ENCODE measurements at places on chromosomes 7 and 10. TPM values are rescaled to one million over a fixed set of nuclear protein-coding genes. Genes with fewer than 3 reads are reported as not detected.

The GIMAP1 gene
- total RNA-seq, result under 0.01 TPM

The LIPM gene
- total RNA-seq, result not detected

The OR9A2 gene
- not detected for total RNA-seq

The ARHGEF35 gene
- total RNA-seq, result 1.2 TPM

The NAT16 gene
- not detected for total RNA-seq

The OPN1SW gene
- total RNA-seq, result not detected

The PNLIPRP3 gene
- total RNA-seq, result under 0.01 TPM

The PRSS1 gene
- 0.24 TPM for total RNA-seq

The CTAGE15 gene
- total RNA-seq, result 0.64 TPM

The ELOVL3 gene
- total RNA-seq, result 1.3 TPM

The EPHB6 gene
- 23.0 TPM for total RNA-seq

The DPYSL4 gene
- total RNA-seq, result 12.3 TPM

The ABCB4 gene
- 2.5 TPM for total RNA-seq

The DOCK4 gene
- 16.4 TPM for total RNA-seq

The GJD4 gene
- not detected for total RNA-seq

The HKDC1 gene
- 0.13 TPM for total RNA-seq

The GNAT3 gene
- total RNA-seq, result 0.16 TPM

The ITGA8 gene
- under 0.01 TPM for total RNA-seq

The PROSER2 gene
- 10.5 TPM for total RNA-seq

The TLX1 gene
- not detected for total RNA-seq

The LRRC4 gene
- total RNA-seq, result 0.16 TPM

The FGL2 gene
- 1.9 TPM for total RNA-seq

The FGFBP3 gene
- total RNA-seq, result 2.2 TPM

The P4HA1 gene
- total RNA-seq, result 189 TPM

The CNNM2 gene
- 13.0 TPM for total RNA-seq

The SLIT1 gene
- under 0.01 TPM for total RNA-seq

The VGF gene
- total RNA-seq, result 0.91 TPM

The DCLRE1C gene
- total RNA-seq, result 4.6 TPM

The LIPN gene
- total RNA-seq, result not detected

The TEX36 gene
- total RNA-seq, result not detected

The FAM131B gene
- 3.9 TPM for total RNA-seq

The SLC26A3 gene
- not detected for total RNA-seq

The PLAU gene
- 449 TPM for total RNA-seq

The GNGT1 gene
- total RNA-seq, result not detected

The TMEM178B gene
- not detected for total RNA-seq

The PDK4 gene
- total RNA-seq, result 1.2 TPM
